ENCODE measurements at places on chromosomes 7 and 10.

GRCh38 chr7:24920451-24921361 lies 59.3 kb downstream of the OSBPL3 start:
- DNase-seq = no peak

DNA sequence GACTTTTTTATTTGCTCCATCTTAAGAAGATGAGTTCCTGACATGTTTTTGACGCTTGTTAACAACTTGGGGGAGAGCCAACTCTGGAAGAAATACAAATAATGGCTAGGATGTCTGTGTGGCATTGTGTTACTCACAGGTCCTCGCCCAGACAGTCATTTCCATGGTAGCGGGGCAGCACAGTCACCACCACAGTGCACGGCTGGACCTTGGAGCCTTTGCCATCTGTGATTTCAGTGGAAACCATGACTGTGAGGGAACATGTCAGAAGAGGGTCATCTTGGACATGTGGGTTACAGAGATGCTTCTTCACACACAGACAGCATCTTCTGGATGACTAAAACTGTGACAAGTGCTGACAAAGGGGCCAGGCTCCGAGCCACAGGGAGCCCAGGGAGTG lies 74.5 kb downstream of the PKD1L1 start:
- DNase-seq = peak; percentile 22

GRCh38 chr10:112793202-112793921 lies 156.7 kb upstream of the TCF7L2 start:
- DNase-seq = no peak

- peak; percentile 77 for DNase-seq
These were observed 51.2 kb downstream of the PDK4 start for GRCh38 chr7:95545007-95545615.

- no peak for DNase-seq
These were observed 132.7 kb upstream of the RHOBTB1 start for GRCh38 chr10:61076572-61077114.

DNA sequence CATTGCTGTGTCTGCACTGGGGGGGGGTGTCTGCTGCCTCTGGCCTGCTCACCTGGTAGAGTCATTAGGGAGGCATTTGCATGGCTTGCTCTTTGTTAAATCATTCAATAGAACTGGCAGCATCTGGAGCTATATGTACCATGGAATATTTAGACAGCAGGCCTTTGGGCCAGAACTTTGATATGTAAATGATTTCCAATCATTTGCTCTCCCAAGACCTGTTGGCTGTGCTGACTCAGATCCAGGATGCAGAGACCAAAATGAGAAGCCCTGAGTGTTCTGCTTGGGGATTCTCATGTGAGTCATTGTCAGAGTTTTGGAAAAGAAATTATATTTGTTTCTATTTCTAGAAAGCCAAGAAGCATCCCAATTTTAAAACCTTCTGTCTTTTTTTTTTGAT lies 257.6 kb upstream of the IGFBP3 start:
- peak; percentile 96 for DNase-seq

DNA sequence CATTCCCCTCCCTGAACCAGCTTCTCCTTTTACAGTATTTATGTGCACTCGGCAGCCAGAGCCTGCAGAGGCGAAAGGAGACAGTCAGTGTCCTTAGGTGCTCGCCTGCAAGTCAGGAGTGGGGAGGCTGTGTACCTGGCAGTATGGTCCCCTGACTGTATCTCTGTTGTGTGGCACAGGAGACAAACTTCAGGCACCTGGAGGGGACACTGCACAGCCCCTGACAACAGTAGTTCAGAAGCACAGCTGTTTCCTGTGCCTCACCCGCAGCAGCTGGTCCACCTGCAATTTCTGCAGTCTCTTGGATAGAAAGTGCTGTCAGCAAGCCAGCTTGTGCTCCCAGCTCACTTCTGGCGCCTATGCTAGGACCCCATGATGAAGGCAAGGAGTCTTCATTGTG lies 73.4 kb upstream of the LAMB4 start:
- DNase-seq = no peak

- DNase-seq = no peak
These were observed 69.3 kb downstream of the ST8SIA6 start for GRCh38 chr10:17385066-17385465.

GRCh38 chr10:61778137-61778536 lies 115.4 kb downstream of the CABCOCO1 start:
- no peak for DNase-seq

DNA sequence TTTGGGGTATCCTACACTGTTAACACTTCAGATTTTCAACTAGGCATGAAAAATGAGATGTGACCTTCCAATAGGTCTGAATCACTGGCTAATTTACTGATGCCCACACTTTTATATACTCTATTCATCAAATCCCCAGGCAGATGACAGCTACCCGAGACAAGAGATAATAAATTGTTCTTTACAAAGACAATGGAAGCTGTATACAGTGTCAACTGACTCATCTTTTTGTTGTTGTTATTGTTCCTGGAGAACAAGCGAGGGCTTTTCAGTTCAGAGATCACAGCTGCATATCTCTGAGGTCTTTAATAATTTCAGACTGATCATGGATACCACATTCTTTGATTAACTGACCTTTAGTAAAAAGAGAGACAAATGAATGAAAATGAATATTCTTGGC lies 228.9 kb downstream of the SDHAF3 start:
- no peak for DNase-seq

GRCh38 chr7:105098863-105099515 lies 85.0 kb downstream of the KMT2E start:
- peak; percentile 51 for DNase-seq

GRCh38 chr7:27091941-27092818 lies 3.6 kb downstream of the HOXA1 start:
- DNase-seq = no peak

DNA sequence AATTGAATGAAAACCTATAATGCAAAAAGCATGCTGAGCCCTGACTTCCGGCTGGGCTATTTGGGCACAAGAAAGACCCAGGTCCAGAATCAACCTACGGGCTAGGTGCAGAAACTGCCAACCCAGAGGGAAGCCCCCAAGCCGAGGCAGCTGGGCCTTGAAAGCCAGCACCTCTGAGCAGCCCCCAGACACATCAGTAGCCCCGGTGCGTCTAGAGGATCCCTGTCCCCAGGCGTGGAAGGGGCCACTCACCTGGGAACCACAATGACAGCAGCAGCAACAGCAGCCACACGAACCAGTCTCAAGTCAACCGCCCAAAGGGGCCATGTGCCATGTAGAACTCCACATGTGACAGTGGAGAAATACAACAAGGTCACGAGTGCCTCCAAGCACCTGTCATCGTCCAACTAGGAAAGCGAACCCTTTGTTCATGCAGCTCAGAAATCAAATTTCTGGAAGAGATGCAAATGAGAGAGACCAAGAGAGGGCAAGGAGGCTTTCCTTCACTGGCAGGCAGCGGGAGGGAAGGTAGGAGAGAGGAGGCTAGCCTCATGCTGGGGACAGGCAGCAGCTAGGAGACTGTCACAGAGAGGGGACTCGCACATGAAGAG lies 57.5 kb upstream of the CHST15 start:
- DNase-seq = no peak

DNA sequence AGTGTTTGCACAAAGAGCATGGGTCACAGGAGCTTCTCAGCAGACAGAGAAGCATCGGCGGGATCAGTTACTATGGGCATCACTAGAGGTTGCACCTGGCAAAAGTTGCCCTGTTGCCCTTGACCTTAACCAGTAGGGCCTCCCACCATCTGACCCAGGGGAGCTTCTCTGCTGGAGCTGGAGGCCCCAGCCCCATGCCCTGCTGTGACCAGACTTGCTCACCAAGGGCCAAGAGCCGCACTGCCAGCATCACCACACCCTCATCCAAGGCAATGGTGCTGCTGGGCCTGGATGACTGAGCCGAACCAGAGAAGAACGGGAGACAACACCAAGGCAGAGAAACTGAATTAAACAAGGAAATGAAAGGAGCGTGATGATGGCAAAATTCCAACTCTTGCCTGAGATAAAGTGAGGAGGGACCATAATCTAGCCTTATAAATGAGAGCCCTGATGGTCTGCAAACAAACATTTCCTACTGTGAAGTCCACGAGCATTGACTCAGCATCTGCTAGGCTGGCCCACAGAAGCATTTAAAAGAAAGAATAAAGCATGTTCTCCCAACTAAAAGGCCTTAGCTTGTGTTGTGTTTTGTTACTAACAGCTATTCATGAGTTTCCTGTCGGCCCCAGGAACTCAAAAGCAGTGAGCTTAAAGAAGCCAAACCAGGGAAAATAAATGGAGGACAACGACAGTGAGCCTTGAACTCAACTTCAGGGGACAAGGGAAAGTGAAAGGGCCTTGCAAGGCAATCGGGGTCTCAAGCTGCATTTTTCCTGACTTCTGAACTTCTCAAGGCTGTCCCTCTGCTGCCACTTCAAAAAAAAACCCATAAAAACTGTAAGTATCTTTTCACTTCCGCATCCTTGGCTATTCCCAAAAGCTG lies 60.4 kb downstream of the AFAP1L2 start:
- DNase-seq = no peak

DNA sequence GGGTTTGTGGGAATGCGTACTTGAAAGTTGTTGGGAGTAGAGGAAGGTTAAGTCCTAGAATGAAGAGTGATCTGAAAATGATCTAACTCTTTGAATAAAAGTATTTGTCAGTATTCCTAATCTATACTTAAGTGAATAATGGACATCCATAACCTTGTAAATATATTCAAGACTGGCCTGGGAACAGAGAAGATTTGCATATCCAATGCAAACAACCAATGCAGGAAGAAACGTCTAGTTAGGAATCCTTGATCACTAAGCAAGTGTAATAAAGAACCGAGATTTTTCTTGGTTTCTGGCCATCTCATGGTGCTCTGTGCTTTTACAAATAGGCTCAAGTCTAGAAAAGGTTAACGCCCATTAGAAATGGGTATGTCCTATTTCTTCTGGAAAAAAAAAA lies 157.1 kb downstream of the RAB11FIP2 start:
- no peak for DNase-seq

GRCh38 chr7:111853201-111853990 lies 291.1 kb upstream of the IMMP2L start:
- no peak for DNase-seq

DNA sequence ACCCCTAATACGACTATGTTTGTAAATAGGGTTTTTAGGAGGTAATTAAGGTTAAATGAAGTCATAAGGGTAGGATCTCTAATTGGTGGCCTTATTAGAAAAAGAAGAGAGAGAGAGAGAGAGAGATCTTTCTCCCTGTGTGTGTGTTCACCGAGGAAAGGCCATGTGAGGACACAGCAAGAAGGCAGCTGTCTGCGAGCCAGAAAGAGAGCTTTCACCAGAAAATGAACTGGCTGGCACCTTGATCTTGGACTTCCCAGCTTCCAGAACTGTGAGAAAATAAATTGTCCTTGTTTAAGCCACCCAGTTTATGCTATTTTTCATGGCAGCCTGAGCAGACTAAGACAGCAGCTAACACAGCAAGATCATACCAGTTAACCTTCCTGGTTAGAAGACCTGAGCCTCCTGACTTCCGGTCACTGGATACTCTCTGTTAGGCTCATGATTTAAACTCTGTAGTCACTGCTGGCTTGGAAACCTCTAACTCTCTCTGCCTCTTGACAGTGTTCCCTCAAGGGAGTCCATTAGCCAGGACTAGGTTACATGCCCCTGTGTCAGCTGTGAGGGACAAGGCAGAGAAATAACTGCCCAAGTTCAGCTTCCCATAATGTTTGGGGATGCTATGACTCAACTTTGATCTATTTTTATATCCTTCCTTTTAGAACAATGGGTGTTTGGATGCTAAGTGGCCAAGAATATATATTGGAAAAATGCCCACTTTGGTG lies 102.3 kb downstream of the DYNC1I1 start:
- no peak for DNase-seq

- no peak for DNase-seq
These were observed 32.8 kb downstream of the ADRA2A start for GRCh38 chr10:111109501-111110242.

GRCh38 chr10:18399158-18399557 lies 252.2 kb downstream of the NSUN6 start:
- DNase-seq = no peak

GRCh38 chr7:128904381-128905197 lies 5.9 kb downstream of the KCP start:
- peak; percentile 61 for DNase-seq

- no peak for DNase-seq
These were observed 286.8 kb upstream of the KLF14 start for GRCh38 chr7:131020759-131021261.

- DNase-seq = no peak
These were observed 142.5 kb downstream of the ACTR3B start for GRCh38 chr7:152902054-152902453.

DNA sequence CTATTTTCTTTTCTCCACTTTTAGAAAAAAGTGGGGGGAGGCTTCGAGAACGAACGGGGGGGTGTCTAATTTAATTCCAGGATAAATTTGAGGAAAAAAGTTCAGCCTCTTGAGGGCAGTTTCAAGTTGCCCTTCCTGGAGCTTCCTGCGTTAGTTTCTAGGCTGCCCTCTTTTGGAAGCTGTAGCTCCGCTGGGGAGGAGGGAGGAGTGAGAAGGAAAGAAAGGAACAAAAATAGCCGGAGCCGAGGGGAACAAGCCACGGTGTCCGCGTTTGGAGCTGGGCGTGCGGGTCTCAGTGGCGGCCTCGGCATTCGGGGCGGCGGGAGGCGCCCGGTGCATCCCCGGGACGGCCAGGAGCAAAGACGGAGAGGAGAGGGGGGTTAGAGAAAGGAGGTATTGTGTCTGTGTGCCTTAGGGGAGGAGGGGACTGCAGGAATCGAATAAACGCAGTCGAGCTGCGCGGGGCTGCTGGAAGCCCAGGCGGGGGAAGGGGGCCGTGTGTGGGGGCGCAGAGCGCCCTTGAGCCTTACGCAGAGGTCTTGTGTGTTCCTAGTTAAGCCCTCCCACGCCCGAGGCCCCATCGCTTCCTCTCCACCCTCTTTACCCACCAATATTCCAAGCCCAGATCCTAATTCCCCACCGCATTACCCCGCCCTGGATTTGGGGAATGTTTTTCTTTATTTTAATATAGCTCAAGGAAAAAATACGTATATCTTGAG lies 2.0 kb upstream of the TNRC18 start:
- DNase-seq = peak; percentile 90

DNA sequence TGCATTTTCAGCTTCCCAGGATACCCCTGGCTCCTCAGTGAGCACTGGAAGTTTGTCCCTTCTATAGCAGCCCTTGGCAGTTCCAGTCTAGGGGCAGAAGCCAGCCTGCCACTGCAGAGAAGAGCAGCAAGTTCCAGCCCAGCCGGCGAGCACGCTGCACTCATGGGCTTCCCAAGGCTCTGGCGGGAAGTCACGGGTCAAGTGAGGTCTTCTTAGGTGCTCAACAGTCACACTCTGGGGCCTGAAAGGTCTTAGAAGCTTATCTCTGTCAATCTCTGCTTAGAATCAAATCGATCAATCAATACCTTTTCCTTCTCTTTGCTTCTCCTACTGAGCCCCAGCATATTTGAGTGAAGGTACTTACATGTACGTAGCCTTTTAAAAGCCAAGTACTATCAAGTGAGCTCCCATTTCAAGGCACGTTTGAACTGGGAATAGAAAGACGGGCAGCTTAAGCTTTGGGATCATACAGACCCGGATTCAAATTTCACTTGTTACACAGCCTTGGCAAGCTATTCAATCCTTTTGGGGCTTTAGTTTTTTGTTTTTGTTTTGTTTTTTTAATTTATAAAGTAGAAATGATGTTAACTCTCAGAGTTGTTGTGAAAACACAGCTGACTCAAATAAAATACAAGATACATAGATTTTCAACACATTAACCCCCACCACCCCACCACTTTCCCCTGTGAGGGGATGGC lies 152.6 kb upstream of the KLF14 start:
- DNase-seq = no peak
